ENCODE measurements at places on chromosomes 12 and 14. TPM values are rescaled to one million over a fixed set of nuclear protein-coding genes. Genes with fewer than 3 reads are reported as not detected.

DNA sequence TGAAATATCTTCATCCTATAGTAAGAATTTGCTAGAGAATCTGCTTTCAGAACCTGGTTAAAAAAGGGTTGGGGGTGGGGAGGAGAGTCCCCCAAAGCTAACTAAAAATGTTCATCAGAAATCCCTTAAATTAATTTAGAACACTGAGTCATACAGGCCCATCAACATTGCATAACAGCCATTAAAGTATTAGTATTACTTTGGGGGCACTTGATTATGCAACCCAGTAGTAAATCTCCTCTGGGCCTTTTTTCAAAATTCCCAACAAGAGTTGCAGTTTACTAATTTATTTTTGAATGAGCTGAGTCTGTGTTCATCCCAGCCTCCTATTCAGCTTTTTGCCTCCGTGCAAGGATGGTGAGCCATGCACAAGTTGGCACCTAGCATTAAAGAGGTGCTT lies 8.8 kb upstream of the SLC24A4 start:
- H3K27me3 ChIP-seq = no peaks in the 10 kb centered on the region
- no peak overlapping the region for H3K27ac ChIP-seq
- H3K4me3 ChIP-seq = no peak overlapping the region
- no peak for DNase-seq
- H3K4me1 ChIP-seq = no peaks in the 10 kb centered on the region

- no peaks in the 10 kb centered on the region for H3K36me3 ChIP-seq
- H3K27me3 ChIP-seq = no peaks in the 10 kb centered on the region
- no peak for DNase-seq
- no peak overlapping the region for H3K4me3 ChIP-seq
- H3K27ac ChIP-seq = no peak overlapping the region
Measured at GRCh38 chr14:52683985-52684520, 11.3 kb downstream of the ERO1A start.

OASL gene
- total RNA-seq = 0.28 TPM

- H3K4me3 ChIP-seq = no peak overlapping the region
- no peaks in the 10 kb centered on the region for H3K36me3 ChIP-seq
- DNase-seq = no peak
- H3K27ac ChIP-seq = no peak overlapping the region
- no peaks in the 10 kb centered on the region for H3K4me1 ChIP-seq
- H3K27me3 ChIP-seq = no peaks in the 10 kb centered on the region
Measured at GRCh38 chr14:80077262-80077661, 134.0 kb downstream of the DIO2 start.

DNA sequence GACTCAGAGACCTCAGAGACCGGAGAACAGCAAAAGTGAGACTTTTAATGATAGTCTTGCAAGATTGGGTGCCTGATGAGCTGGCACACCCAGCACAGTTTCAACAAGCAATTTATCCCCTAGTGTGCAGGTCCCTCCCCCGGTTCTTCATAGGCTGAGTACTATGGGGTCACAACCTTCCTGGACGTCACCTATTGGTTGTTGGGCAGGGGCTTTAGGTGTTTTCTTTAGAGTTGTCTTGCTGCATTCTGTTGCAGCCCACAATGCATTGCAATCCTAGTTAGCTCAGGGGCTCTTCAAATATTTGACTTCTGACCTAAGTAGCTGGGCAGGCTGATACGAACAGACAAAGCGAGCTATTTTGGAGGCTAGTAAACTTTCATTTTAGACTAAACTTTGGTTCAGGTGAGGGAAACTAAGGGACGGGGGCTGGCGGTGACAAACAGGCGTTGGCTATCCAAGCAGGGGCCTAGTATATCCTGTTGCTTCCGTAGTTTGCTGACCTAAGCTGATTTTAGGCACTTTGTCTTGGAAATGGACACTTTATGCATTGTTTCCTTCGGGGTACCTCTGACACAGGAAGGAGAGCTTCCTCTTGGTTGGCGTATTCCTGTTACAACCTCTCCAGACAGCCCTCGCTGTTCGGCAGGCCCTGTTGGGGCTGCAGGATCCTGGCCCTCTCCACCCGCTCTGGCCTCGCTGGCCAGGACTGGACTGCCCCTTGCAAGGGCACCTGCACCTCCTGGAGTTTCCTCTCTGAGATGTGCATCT lies 14.1 kb downstream of the SIVA1 start:
- no peak overlapping the region for H3K27ac ChIP-seq
- H3K4me3 ChIP-seq = no peak overlapping the region
- H3K4me1 ChIP-seq = no peaks in the 10 kb centered on the region

- H3K4me1 ChIP-seq = no peaks in the 10 kb centered on the region
- no peak for DNase-seq
- H3K27me3 ChIP-seq = no peaks in the 10 kb centered on the region
- H3K4me3 ChIP-seq = no peak overlapping the region
- H3K27ac ChIP-seq = no peak overlapping the region
Measured at GRCh38 chr12:117255386-117255785, 65.1 kb upstream of the FBXO21 start.

DNA sequence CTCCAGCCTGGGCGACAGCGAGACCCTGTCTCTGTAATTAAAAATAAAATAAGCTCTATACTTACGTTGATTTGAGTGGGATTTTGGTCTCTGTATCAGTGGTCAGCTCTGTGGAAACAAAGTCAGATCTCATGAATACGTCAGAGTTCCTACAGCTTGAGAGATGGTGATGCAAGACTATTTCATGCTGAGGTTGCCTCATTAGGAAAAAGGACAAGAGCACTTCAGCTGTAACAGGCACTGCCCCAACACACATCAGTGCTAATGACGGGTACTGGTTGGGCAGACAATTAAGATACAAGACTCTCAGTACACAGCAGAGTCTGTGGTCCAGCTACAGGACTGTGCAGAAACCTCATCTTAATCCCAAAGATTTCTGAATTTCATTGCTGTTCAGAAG lies 246.4 kb upstream of the AMIGO2 start:
- no peaks in the 10 kb centered on the region for H3K27me3 ChIP-seq
- H3K4me1 ChIP-seq = no peaks in the 10 kb centered on the region
- H3K36me3 ChIP-seq = no peaks in the 10 kb centered on the region
- DNase-seq = no peak
- no peak overlapping the region for H3K4me3 ChIP-seq

CLEC1B gene
- total RNA-seq = 2.1 TPM

DNA sequence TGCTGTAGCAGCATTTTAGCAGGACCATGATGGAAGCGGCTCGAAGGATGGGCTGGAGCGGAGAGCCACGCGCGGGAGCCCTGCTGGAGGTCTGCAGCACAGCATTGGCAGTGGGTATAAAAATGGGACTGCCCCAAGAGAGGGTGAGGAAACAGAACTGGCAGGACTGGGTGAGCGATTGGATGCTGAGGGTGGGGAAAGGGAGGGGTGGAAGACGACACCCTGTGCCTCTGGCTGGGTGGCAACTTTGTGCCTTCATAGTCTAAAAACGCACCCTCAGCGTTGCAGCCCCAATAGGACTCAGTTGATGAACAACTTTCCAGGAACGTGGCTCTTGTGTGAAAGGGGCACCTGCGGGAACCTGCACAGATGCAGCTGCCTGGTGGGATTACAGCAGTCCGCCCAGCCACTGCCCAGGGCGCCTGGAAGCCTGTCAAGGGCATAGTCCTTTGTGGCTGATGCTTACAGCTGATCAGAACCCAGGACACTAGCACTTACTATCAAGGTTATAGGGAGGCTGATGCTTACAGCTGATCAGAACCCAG lies 73.0 kb downstream of the NINJ2 start:
- DNase-seq = no peak
- no peak overlapping the region for H3K27ac ChIP-seq
- H3K4me1 ChIP-seq = peaks cover 14% of the 10 kb centered on the region
- H3K4me3 ChIP-seq = no peak overlapping the region
- no peaks in the 10 kb centered on the region for H3K27me3 ChIP-seq

GRCh38 chr14:73427516-73428264 lies 30.7 kb downstream of the NUMB start:
- no peak for DNase-seq
- no peaks in the 10 kb centered on the region for H3K4me1 ChIP-seq
- no peaks in the 10 kb centered on the region for H3K36me3 ChIP-seq
- no peaks in the 10 kb centered on the region for H3K27me3 ChIP-seq
- no peak overlapping the region for H3K4me3 ChIP-seq
- peak overlapping the region; percentile 36 for H3K27ac ChIP-seq

GRCh38 chr12:106171117-106171750 lies 32.5 kb upstream of the NUAK1 start:
- DNase-seq = no peak
- H3K27ac ChIP-seq = no peak overlapping the region
- H3K4me3 ChIP-seq = no peak overlapping the region
- no peaks in the 10 kb centered on the region for H3K27me3 ChIP-seq

- peaks cover 55% of the 10 kb centered on the region for H3K4me1 ChIP-seq
- no peaks in the 10 kb centered on the region for H3K27me3 ChIP-seq
- H3K36me3 ChIP-seq = no peaks in the 10 kb centered on the region
- no peak overlapping the region for H3K27ac ChIP-seq
- DNase-seq = no peak
- no peak overlapping the region for H3K4me3 ChIP-seq
Measured at GRCh38 chr14:94062344-94062940, 18.6 kb downstream of the DDX24 start.

DNA sequence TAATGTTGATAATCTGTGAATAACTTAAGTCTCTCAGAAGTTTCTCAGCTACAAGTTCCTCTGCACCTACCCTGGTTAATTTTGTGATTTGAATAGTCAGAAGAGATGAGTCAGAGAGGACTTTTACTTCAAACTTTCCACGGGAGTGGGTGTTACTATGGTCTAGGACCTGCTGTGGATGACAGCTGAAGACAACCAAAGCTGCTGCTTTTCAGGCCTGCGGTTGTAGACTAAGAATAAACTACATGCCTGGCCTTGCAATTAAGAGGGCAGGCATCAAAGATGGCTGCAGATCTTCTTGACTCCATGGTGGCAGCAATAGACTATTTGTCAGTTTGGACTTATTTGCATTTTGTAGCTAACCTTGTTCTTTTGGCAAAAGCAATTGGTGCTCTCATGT lies 227.1 kb upstream of the KRR1 start:
- H3K27me3 ChIP-seq = no peaks in the 10 kb centered on the region
- DNase-seq = no peak
